ENCODE measurements at places on chromosomes 13 and 19. TPM values are rescaled to one million over a fixed set of nuclear protein-coding genes. Genes with fewer than 3 reads are reported as not detected.

Gene CD22
- polyA plus RNA-seq = 2.2 TPM

Gene NLRP4
- polyA plus RNA-seq = not detected

Gene RETN
- polyA plus RNA-seq = 1.1 TPM

GRCh38 chr19:16225279-16226183 is 27.8 kb downstream of the AP1M1 start:
- DNase-seq = no peak

DNA sequence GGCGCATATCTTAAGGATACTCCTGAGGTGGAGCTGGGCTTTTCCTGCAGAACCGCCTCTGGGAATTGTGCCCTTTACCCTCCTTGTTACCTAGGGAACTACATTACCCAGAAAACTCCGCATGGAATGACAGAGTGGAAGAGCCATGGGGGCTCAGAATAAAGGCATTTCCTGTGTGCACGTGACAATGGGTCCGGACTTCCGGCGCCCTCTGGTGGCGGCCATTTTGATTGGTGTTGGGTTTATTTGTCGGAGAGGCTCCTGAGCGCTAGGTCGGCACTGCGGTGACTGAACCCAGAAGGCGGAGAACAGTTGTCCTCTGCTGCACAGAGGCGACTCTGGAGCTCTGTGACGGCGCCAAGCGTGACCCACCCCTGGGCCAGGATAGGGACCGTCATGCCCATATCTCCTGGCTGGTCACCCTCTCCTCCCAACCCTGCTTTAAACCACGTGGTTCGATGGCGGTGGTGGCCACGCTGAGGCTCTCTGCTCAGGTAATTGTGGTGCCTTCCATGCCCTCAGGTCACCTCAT is at the start of gene ZNF587B:
TSS of gene ZNF587B (plus strand) at position 229 of the 532 bp plus-strand sequence. CDS start at position 459, 230 bp downstream.
- DNase-seq = peak; percentile 84

- DNase-seq = peak; percentile 62
Observed at GRCh38 chr19:4064496-4065260, 2.0 kb downstream of the ZBTB7A start.

DNA sequence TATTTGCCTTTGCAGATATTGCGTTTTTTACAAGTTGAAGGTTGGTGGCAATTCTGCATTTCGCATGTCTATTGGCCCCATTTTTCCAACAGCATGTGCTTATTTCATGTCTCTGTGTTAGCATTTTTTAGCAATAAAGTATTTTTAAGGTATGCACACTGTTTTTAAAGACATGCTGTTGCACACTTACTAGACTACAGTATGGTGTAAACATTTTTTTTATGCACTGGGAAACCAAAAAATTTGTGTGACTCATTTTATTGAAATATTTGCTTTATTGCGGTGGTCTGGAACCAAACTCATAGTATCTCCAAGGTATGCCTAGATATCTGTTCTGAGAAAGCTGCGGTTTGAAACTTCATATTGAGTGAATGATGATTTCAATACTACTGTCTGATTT is 55.4 kb upstream of the RNF113B start:
- no peak for DNase-seq

- no peak for DNase-seq
Observed at GRCh38 chr19:38143847-38144246, 80.2 kb downstream of the DPF1 start.
